ENCODE measurements at places on chromosomes 13 and 19.

DNA sequence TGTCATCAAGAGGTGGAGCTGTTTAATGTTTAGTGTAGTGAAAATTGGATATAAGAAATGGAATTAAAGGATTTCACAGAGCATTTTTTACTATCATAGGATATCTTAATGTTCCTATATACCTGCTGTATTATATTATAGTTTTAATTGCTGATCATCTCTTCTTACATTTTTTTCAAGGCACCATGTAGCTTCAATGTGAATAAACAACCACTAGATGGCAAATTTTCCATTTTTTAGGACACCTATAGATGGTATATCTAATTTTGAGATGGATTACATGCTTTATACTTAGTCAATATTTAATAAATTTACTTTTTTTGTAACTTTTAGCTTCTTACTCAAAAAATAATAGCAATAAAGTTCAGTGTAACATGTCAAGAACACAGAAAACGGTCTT is 9.0 kb upstream of the ATXN8OS start:
- no peak for DNase-seq

GRCh38 chr19:43674596-43674995 is 4.6 kb upstream of the PLAUR start:
- no peak for DNase-seq

- DNase-seq: no peak
Observed at GRCh38 chr19:16402041-16402440, 69.7 kb downstream of the EPS15L1 start.

GRCh38 chr13:91158017-91158395 is 189.5 kb upstream of the MIR17HG start:
- no peak for DNase-seq

- no peak for DNase-seq
Observed at GRCh38 chr19:40458597-40458974, 7.0 kb downstream of the BLVRB start.

DNA sequence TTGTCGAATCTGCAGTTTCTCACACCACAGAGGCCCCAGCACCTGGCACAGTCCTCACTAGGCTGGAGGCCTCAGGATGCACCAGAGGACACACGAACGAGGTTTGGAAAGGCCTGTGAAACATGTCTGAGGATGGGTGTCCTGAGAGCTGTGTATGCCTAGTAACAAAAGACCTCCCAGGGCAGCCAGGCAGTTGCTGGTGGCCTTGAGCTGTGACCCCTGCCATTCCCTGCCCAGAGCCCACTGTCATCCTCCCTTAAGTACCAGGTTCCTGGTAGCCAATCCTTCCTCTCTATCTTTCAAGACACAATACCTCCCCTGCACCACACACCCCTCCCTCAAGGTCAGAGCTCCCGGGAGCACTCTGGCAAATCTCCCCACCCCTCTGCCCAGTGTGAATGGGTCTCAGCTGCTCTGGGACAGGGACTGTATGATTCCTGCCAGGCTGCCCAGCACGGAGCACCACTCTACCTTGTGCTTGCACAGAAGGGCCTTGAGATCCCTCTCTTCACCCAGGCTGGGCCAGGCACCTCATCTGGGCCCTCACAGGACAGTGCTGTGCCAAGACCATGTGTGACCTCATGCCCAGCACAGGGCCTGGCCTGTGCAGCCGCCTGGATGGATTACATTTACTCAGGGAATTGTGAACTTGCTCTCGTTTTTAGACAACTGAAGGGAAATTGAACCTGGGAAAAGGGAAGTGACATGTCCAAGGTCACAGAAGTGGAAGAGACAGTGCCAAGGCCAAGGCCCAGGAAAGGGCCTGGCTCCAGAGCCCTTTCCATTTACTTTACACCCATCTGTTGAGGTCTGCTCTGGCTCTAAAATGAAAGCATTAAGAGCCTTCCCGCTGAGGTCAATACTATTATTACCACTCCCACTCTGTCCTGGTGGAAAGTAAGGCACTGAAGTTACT is 2.2 kb downstream of the ZNF787 start:
- no peak for DNase-seq

All from stimulated activated CD8-positive, alpha-beta memory T cell treated with anti-CD3 and anti-CD28 coated beads, Interleukin-15, amount 100 ng/mL, for 4 hours (primary cell).